ENCODE measurements at places on chromosomes 2 and 18.

DNA sequence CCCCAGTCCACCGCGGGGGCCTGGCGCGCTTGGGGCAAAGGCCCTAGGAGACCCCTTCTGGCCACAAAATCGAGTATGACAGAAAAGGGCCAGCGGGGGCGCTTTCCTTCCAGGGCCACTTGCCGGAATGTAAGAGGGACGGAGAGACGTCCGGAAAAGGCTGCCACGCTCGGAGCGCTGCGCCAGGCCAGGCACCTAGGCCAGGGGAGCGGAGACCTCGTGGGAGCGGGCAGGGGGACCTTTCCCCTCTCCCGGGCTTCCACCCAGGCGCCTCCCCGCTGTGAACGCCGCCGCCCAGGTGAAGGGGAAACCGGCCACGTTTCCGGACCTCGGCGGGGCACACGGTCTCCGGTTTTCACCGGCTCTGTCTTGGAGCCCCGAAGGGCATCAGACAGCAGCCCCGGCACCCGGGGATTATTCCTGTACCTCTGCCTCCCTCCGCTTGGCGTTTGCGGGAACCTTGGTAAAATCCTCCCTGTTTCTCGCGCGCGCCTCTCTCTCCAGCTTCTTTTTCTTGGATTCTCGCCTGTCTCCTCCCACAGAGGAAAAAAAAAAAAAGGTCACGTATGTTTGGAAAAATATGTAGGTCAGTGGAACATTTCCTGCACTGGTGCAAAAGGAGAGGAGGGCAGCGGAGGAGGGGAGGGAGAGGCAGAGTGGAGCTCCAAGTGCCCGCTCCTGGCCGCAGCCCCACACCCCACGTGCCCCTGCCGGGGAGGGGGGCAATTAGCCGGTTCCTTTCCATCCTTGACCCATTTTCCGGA lies 1.2 kb upstream of the NPAS2 start:
- DNase-seq, result no peak

- no peak for DNase-seq
Measured at GRCh38 chr2:73176205-73176880, 26.0 kb upstream of the NOTO start.

GRCh38 chr2:142870526-142870925 lies 6.9 kb upstream of the KYNU start:
- no peak for DNase-seq

DNA sequence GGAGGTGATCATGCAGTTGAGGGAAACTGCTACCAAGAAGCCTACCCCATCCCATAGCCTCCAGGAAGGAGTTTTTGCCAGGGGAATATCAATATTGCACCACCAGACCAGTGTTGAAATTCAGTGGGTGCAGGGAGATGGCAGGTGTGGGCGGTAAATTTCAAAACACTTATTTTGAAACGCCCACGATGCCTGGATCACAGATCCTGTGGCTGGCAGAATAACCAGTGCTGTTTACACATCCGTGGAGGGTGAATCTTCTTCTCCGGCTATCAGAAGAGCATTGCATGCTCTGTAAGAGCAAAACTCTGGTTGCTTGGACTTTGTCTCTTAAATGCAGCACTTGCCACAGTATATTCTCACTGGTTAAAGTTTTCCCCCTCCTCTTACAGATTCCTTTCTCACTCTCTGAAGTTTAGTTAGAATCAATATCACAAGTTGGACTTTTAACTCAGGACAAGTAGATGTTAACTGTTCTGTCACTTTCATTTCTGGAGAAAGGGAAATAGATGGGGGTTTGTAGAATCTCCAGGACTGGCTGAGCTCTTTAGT lies 70.5 kb upstream of the ZCCHC2 start:
- DNase-seq, result no peak

DNA sequence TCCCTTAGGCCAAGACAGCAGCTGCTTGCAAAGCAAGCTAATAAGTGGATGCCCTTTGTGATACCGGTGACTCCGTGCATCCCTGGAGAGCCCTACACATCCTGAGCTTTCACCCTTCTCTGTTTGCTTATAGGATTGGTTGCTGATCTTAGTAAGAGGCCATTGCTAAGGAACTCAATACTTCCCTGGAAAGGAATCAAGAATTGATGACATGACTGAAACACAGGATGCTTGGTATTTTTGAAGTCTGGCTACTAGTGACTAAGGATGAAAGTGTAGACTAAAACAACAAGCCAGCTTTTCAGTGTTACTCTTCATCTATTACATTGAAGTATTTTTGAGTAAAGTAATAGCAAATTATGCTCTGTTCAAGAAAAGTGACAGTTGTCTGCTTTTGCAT lies 123.0 kb upstream of the SERPINE2 start:
- no peak for DNase-seq

DNA sequence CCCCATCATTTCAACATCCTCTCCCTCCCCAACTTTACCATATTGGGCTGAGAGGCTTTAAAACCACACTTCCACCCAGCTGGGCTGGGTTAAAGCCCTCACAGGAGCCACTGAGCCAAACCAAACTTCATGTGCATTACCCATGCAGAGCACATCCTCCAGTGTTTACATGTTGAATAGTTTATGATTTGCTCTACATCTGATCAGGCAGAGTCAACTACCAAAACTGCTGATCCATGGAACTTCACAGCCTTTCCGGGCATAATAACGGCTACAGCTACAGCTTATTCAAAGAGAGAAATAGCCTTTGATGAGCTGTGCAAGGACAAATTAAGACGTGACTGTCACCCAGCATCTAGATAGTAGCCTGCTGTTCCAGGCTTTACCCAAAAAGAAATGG lies 39.0 kb downstream of the MAIP1 start:
- no peak for DNase-seq

DNA sequence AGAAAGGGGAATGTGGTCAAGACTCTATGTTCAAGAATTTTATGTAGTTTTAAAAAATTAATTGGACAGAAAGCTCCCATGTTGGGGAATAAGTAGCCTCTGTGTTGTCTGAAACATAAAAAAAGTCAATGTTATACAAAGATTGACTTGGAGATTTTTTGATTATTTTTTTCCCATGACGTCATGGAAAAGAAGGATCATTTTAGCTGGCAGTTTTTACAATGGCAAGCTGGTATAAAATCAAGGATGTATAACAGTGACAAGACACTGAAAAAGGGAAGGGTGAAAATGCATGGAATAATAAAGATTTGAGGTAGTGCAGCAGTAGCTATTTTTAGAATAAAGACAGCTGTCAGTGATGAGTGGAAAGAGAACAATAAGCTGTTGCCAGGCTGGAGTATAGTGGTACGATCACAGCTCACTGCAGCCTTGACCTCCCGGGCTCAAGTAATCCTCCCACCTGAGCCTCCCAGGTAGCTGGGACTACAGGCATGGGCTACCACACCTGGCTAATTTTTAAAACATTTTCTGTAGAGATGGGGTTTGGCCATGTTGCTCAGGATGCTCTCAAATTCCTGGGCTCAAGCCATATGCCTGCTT lies 9.2 kb downstream of the SLC39A10 start:
- DNase-seq, result no peak

All from stimulated activated CD8-positive, alpha-beta memory T cell treated with anti-CD3 and anti-CD28 coated beads, Interleukin-7, amount 100 ng/mL, for 24 hours (primary cell).